Activated CD4-positive, alpha-beta T cell treated with anti-CD3 and anti-CD28 coated beads, Interleukin-2, amount 50 U/mL, for 24 hours (primary cell): ENCODE measurements at places on chromosomes 7 and 10.

DNA sequence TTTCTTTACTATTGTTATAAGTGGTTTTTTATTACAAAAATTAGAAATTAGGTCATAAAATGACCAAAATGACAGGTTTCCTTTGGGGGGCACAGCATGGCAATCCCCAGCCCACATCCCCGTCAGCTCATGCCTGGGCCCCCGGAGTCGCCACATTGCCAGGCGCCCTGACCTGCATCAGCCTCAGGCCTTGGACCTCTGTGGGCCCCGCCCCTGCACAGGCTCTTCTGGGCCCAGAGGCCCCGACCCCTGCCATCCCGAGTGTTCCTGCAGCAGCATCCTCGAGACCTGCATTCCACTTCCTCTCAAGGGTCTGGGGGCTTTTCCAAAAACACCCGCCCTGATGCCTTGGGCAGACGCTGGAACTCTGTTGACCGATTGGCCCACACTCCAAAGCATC is 391.1 kb upstream of the MGMT start:
- DNase-seq, result no peak

- no peak for DNase-seq
Observed at GRCh38 chr7:150860291-150860977, 8.1 kb downstream of the AOC1 start.

DNA sequence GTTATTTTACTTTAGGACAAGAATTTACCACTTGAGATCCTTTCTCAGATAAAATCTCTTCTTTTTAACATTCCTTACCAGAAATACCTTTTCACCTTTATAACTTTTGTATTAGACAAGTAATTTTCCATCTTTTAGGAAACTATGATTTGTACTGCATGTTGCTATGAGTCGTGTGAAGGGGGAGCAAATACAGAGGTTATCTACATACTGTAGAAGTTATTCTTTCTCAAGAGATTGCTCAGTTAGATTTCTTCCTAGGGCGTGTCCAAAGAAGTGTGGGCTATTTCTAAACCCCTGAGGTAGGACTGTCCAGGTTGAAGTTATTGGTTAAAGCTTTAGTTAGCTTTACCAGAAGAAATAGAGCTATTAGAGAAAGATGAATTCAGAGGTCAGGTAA is 30.2 kb upstream of the ARHGAP12 start:
- DNase-seq, result no peak

DNA sequence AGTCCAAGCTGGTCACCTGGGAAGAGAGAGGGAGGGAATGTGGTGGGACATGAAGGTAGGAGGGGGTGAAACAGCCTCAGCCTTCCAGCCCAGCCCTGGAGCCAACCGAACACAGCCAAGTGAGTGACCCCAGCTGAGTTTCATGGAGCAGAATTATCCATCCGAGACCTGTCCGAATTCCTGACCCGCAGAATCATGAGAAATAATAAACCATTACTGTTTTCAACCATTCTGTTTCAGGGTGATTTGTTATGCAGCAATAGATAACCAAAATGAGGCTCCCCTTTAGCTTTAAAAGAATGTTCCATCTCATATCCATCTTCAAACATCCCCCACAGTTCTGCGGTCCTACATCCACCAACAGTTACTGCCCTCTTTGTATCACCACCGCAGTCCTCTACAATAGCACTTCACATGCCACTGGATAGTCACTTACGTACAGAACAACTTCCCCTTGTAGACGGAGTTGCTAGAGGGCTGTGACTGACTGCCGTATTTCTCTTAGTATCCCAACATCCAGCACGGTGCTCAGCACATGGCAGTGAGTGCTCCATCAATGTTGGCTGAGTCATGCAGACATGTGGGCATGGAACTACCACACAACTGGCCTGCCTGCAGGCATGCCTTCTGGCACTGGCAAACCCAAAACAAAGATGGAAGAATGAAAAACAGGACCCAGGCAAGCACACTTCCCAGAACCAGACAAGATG is 18.5 kb downstream of the KIAA1549 start:
- DNase-seq, result no peak

- no peak for DNase-seq
Observed at GRCh38 chr7:80403686-80404241, 108.1 kb downstream of the GNAT3 start.

DNA sequence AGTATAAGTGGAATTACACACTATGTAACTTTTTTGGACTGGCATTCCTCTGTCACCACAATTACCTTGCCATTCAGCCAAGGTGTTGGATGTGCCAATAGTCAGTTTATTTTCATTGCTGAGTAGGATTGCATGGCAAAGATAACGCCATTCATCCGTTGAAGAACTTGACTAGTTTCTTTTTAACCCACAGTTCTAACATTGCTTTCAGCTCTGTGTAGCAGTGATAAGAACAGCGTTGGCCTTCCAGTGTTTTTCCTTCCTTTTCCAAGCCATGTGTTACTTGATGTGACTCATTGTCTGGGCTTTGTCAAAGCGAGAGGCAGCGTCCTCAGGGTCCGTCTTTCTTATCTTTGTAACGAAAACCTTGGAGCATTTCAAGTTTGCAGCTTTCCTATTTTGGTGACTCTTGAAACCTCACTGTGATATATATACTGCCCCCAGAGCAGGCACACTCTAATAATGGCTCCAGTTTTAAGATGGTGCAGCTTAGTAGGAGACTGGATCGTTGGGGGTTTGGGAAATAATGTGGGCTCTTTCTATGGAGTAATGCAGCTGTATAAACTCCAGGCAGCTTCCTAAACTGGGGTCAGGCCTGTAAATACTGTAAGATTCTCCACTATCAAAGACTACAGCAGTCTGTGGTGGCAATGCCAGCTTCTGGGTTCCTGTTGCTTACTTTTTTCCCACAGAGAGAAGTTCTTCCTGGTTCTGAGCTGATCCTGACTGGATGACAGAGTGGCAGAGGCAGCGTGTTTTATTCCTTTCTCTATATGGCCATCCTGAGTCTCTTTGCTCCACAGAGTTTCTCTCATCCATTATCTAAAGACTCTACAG is 41.7 kb downstream of the AKR1E2 start:
- DNase-seq, result no peak

GRCh38 chr10:35372329-35372728 is 36.0 kb downstream of the CCNY start:
- DNase-seq, result no peak

DNA sequence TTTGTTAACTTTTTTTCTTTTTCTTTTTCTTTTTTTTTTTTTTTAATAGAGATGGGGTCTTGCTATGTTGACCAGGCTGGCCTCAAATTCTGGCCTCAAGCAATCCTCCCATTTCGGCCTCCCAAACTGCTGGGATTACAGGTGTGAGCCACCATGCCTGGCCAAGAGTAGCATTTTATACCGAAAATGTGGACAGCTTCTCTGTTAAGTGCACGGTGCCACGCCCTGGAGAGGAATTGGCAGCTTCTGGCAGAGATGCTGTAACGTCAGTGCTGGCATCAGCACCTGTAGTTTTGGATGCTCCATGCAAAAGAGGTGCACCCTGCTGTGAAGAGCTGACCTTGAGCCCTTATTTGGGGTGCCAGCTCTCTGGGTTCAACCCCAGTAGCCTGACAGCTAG is 18.2 kb downstream of the IL15RA start:
- no peak for DNase-seq

GRCh38 chr7:106588422-106589197 is 72.3 kb downstream of the CCDC71L start:
- DNase-seq, result no peak

DNA sequence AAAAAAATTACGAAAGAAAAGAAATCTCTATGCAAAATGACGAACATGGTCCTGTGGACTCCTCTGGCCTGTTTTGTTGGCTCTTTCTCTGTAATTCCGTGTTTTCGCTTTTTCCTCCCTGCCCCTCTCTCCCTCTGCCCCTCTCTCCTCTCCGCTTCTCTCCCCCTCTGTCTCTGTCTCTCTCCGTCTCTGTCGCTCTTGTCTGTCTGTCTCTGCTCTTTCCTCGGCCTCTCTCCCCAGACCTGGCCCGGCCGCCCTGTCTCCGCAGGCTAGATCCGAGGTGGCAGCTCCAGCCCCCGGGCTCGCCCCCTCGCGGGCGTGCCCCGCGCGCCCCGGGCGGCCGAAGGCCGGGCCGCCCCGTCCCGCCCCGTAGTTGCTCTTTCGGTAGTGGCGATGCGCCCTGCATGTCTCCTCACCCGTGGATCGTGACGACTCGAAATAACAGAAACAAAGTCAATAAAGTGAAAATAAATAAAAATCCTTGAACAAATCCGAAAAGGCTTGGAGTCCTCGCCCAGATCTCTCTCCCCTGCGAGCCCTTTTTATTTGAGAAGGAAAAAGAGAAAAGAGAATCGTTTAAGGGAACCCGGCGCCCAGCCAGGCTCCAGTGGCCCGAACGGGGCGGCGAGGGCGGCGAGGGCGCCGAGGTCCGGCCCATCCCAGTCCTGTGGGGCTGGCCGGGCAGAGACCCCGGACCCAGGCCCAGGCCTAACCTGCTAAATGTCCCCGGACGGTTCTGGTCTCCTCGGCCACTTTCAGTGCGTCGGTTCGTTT is 83.5 kb upstream of the SLF2 start:
- no peak for DNase-seq

GRCh38 chr7:74233655-74234285 is 20.4 kb downstream of the RFC2 start:
- no peak for DNase-seq

DNA sequence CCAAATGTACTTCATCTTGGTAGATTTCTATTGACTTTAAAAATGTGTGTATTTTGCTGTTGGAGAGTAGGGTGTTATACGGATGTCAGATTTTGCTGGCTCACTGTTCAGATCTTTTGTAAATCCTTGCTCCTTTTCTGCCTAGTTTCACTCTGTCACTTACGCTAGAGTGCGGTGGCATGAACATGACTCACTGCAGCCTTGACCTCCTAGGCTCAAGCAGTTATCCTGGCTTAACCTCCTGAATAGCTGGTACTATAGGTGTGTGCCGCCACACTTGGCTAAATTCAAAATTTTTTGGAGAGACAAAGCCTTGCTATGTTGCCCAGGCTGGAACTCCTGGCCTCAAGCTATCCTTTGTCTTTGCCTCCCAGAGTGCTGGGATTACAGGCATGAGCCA is 29.4 kb downstream of the BMS1 start:
- no peak for DNase-seq

DNA sequence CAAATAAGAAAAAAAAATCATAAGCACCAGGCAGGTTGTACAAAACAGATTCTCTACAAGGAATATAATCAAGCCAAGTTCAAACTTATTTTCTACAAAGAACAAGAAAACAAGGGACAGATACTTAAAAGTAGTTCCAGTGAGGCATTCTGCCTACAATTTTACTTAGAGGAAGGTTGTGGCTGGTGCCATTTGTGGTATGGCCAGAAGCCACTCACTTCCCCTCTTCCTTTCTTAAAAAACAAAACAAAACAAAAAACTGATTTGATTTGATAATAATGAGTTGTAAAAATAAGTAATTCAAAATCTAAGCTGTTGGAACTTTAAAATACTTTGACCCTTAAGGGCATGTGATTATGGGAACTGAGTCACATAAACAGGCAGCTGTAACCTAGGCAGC is 420.6 kb downstream of the CALN1 start:
- no peak for DNase-seq

GRCh38 chr7:134865001-134865845 is 85.8 kb downstream of the CALD1 start:
- DNase-seq, result no peak
